ENCODE measurements at places on chromosomes 16 and 17. TPM values are rescaled to one million over a fixed set of nuclear protein-coding genes. Genes with fewer than 3 reads are reported as not detected.

Gene GFER
- 33.5 TPM for total RNA-seq

Gene PRAC2
- not detected for total RNA-seq

Gene ANKRD40CL
- not detected for total RNA-seq

Gene MYH1
- not detected for total RNA-seq

Gene LLGL1
- 15.1 TPM for total RNA-seq

Gene P2RX1
- total RNA-seq = 0.43 TPM

Gene SOX8
- total RNA-seq = 1.6 TPM

Gene HSF4
- 56.0 TPM for total RNA-seq

Gene IQCK
- total RNA-seq = 1.7 TPM

Gene KRT24
- total RNA-seq = not detected

Gene CSH1
- not detected for total RNA-seq

Gene PRKCA
- 84.4 TPM for total RNA-seq

Gene FOXN1
- not detected for total RNA-seq

Gene KRTAP9-7
- total RNA-seq = not detected

Gene JPH3
- total RNA-seq = 0.07 TPM

Gene KRTAP4-9
- total RNA-seq = not detected

Gene DNAH9
- total RNA-seq = not detected

Gene LUC7L
- 68.0 TPM for total RNA-seq

Gene ALOXE3
- total RNA-seq = 0.09 TPM

Gene KCNH4
- total RNA-seq = 0.43 TPM

Gene SHMT1
- total RNA-seq = 45.1 TPM

Gene UMOD
- total RNA-seq = not detected

Gene NPIPA2
- 4.1 TPM for total RNA-seq

Gene TGFB1I1
- total RNA-seq = 1.2 TPM

Gene LUC7L3
- 160 TPM for total RNA-seq

Gene FNDC8
- not detected for total RNA-seq

Gene CD300LB
- not detected for total RNA-seq

Gene B4GALNT2
- not detected for total RNA-seq

Gene SMYD4
- 22.7 TPM for total RNA-seq

Gene KLHL10
- total RNA-seq = not detected

Gene TBC1D3L
- 14.4 TPM for total RNA-seq

Gene DPEP3
- 0.25 TPM for total RNA-seq

Gene FAM20A
- not detected for total RNA-seq
